CD4-positive, alpha-beta T cell treated with Interleukin-4 for 1 hour (primary cell): ENCODE measurements at places on chromosomes 16 and 17.

- no peak for DNase-seq
Observed at GRCh38 chr16:17103216-17103615, 367.5 kb downstream of the XYLT1 start.

- DNase-seq: no peak
Observed at GRCh38 chr17:61593426-61593825, 2.4 kb upstream of the NACA2 start.

DNA sequence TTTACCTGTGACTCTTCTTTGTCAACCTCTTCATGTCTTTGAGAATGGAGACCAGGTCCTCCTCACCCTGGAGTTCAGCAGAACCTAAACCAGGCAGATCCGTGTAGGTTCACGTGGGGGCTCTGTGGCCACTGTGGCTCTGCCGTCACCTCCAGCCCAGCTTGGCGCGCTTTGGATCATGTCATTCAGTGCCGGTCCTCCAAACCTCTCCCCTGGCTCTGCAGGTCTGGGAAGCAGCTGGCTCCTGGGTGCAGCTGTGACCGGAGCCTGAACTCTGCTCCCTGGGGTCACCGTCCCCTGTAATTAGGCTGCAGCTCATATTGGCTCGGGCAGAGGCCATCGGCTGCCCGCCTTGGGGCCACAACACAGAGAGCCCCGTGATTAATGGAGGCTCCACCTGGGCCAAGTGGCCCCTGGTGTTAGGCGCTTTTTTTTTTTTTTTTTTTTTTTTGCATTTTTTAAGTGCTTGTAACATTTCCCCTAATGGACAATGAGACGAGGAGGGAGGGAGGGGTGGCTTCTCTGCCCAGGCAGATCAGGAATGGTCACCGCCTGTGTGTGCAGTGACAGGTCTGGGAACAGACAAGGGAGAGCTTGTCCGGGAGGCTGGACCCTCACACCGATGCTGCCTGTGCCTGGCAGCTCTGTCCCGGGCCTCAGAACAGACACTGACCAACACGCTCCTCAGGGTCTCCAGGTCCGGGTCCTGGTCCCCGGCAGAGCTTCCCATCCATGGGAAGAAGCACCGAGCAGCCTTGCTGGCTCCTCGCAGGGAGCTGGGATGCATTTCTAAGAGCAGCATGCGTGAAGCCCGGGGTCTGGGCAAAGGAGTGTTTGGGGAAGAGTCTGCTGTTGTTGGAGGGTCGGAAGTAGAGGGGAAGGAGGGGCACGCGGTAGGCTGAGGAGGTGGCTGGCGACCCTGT, 247.9 kb downstream of the SEC14L1 start:
- no peak for DNase-seq

GRCh38 chr16:10943064-10943353, 741 bp upstream of the DEXI start:
- no peak for DNase-seq

DNA sequence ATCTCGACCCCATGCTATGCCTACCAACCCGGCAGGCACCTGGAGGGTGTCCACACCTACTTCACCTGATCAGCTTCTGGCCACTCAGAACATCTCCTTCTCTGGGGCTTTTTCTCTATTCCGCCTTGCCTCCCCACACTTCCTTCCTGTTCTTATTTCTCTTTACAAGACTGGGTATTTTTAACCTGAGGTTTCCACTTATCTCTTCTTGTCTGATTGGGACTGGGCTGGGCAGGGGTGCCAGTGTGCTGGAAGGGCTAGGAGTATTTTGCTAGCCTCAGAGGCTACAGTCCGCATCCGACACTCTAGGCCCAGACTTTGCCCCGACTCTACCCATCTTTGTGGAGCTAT, 26.2 kb upstream of the ZNF652 start:
- DNase-seq: peak; percentile 75

DNA sequence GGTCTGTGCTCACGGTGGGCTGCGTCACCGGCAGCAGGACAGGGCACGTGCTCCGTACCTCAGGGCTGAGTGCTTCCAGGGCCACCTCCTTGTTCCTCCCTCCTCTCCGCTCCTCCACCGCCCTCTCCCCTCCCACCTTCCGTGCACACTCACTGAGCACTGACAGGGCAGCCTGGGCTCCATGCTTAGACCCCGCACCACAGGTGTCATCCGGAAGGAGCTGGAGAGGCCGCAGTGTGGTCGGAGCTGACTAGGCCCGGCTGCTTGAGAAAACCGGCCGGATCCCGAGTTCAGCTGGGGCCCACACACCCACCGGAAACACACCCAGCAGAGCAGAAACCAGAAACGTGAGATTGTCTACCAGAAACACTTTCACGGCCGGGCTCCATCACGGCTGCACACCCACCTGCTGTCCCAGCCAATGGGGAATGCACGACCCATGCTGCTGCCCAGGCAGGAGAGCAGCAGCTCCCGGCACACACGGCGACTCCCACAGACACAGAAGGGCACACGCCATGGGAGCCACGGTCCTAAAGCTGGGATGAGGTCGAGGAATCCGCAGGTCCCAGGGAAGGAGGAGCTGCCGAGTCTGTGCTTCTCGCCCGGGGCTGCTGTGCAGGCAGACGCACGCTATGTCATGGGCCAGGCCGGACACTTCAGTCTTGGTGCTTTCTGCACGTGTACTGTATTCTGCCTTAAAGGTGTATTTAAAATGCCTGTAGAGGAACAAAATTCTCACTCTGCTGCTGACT, 55.0 kb upstream of the ZNF469 start:
- no peak for DNase-seq

GRCh38 chr16:1788095-1788707, 5.3 kb downstream of the IGFALS start:
- no peak for DNase-seq

DNA sequence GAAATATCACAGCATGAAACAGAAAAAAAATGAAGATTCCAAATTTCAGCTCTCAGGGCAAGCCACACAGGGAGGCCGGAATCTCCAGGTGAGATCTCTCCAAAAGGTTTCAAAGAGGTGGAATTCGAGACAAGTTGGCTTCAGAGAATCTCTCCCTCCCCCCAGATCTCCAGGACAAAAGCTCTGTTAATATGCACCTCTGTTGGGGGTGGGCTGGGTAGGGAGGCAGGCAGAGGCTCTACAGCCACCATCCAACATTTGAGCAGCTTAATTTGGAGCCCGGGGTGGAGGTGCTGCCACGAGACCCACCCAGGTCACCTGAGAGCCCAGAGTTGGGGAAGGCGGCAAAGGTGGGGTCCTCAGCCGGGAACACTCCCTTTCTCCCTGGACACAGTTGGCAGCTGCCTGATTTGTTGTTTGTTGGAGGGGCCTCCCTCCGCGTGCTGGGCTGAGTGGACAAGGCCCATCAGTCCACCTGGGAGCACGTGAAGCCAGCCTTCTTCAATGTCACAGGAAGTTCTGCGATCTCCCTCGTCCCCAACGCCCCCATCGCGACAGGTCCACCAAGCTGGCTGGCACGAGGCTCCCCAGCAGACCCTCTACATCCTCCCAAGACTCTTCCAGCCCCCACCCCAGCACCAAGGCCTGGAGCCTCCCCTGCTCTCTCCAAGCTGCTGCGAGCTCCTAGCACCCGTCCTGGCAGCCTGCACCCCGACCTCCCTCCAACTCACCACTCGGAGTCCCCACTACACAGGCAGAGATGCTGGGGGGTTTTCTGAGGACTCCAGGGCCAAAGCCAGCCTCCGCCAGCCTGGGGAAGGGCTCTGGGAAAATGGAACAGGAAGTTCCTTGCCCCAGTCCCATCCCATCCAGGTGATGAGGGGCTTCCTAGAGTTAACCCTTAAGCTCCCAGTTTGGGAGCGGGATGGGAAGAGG, at the start of gene ZSCAN10:
ZSCAN10 (minus strand) TSS at position 836 of the 936 bp plus-strand sequence. CDS start 6,357 bp downstream, outside the sequence.
- DNase-seq: no peak

DNA sequence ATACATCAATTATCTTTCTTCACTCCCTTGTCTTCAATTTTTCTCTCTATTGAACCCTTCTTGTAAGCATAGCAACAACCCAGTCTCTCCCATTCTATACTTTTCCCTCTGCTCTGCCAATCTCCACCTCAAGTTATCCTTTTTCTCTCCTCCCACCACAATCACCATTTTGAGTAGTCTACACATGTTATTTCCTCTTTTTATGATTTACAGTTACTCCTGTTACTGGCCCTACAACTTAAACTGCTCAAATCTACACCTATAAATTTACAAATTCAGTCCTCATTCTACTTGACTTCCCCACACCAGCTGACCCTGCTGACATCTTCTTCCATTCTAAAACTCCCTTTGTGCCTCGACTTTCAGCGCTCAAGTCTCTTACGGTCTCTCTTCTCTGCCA, 84.6 kb downstream of the SPAG9 start:
- DNase-seq: no peak

- DNase-seq: no peak
Observed at GRCh38 chr17:36994438-36994837, 45.7 kb downstream of the AATF start.

GRCh38 chr16:85614338-85615013, 1.4 kb downstream of the GSE1 start:
- no peak for DNase-seq

DNA sequence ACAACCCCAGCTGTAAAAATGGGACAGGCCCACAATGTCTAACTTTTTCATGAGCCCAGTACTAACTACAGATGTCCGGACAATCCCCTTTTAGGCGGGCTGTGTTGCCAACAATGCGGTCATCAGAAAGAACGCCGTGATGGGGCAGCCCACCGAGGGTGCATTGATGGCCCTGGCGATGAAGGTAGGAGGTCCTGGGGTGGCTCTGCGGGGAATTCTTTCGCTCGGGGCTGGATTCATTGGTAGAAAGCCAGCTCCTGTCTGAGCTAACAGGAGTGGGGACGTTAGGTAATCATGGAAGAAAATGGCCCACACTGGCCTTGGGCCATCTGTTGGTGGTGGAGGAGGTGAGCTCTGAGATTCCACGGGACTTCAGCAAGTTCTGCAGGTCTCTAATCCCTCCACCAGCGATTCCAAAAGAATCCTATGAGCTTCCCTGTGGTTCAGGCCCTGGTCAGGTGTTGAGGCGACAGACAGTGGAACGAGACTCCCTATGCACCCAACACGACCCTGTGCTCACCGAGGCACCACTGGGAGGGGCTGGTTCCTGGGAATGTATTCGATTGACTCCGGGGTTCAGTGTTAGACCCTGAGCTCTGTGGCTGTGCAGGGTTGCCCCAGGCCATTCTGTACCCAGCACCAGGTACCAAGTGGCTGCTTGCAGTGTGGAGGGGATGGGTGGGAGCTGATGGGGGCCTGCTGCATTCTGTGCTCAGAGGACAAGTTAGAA, 61.9 kb downstream of the MEAK7 start:
- no peak for DNase-seq

DNA sequence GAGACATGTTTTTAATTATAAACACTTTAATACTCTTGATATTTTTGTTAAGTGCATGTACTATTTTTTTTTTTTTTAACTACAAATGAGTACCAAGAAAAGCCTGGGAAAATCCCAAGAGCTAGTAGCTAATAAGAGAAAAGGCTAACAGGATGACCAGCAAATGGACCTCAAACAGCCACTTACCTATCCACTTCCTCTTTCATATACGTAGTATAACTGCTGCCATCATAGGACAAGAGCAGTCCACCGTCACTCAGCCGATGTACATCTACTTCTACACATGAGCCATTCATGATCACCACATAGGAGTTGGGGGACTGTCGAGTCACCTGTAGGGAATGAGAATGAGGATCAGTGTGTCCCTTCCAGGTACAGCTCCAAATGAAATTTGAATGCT, 128.0 kb upstream of the C17orf78 start:
- DNase-seq: no peak

GRCh38 chr16:71965223-71965622, 35.0 kb downstream of the PKD1L3 start:
- no peak for DNase-seq

DNA sequence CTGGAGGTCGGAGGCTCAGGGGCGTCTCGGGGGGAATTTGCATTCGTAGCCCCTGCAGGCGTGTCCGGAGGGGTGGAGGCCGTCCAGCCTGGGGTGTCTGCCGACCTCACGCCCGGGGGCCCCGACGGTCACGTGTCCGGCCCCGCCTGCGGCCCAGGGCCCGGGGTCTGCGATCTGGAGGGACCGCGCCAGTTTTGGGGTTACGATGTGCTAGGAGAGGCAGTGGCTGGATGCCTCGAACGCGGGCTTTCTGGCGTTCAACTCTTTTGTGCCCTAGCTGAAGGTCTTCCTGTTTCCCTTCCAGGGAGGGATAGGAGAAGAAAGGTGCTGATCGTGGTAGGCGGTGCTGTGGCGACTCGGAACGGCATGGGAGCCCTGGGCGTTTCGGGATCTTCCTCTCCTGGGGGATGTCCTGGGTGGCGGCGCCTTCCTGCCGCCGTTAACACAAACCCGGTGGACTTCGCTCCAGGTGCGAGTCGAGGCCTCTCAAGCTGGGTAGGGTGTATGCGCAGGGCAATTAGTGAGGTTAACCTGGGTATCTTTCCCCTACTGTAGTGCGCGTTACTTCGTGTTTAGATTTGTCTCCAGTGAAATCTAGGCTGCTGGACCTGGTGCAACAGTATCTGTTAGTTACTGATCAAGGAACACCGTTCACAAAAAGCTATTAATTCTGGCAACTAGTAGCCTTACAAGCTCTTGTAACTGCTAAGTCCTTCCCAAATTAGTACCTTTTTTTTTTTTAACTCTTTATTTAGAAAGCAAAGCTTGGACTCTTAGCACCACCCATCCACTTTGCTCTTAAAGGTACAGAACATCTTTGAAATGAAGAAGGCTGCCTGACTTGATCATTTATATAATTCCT, 1.3 kb downstream of the AKAP1 start:
- DNase-seq: peak; percentile 17
